ENCODE measurements at places on chromosomes 12 and 14. TPM values are rescaled to one million over a fixed set of nuclear protein-coding genes. Genes with fewer than 3 reads are reported as not detected.

The FLRT2 gene
- total RNA-seq = 50.3 TPM

The FGF23 gene
- not detected for total RNA-seq

The CEBPE gene
- not detected for total RNA-seq

The COL2A1 gene
- total RNA-seq = 0.72 TPM

The CIROP gene
- total RNA-seq = not detected

GRCh38 chr14:70265422-70265821 is 76.7 kb upstream of the SLC8A3 start:
- H3K4me1 ChIP-seq = no peaks in the 10 kb centered on the region
- H3K27ac ChIP-seq = no peak overlapping the region
- no peak overlapping the region for H3K4me3 ChIP-seq
- no peaks in the 10 kb centered on the region for H3K36me3 ChIP-seq

DNA sequence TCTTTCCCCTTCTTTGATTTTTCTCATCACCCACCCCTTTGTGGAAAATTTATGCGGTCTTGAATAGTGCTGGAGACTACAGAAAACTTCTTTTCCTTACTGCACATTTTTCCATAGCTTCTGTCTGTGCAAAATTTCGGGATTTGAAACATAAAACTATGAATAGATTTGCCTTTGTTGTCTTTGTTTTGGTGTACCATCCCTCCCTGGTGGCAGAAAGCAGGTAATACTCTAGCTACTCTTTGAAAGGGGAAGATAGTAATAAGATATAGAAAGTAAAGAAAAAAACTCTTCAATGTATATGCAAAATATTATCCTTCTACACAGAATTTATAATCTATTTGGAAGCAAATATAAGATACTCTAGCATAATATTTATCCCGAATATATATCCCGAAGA is 79.1 kb upstream of the LMO3 start:
- H3K4me3 ChIP-seq = no peak overlapping the region
- no peaks in the 10 kb centered on the region for H3K36me3 ChIP-seq

GRCh38 chr14:44339231-44339630 is 167.9 kb downstream of the FSCB start:
- H3K4me3 ChIP-seq = no peak overlapping the region
- H3K27me3 ChIP-seq = no peaks in the 10 kb centered on the region
- H3K27ac ChIP-seq = no peak overlapping the region
- no peaks in the 10 kb centered on the region for H3K4me1 ChIP-seq

GRCh38 chr12:95185072-95185471 is 32.2 kb downstream of the FGD6 start:
- H3K27ac ChIP-seq = no peak overlapping the region
- H3K4me1 ChIP-seq = peaks cover 5% of the 10 kb centered on the region
- no peak overlapping the region for H3K4me3 ChIP-seq
- no peaks in the 10 kb centered on the region for H3K36me3 ChIP-seq
- no peak for DNase-seq

DNA sequence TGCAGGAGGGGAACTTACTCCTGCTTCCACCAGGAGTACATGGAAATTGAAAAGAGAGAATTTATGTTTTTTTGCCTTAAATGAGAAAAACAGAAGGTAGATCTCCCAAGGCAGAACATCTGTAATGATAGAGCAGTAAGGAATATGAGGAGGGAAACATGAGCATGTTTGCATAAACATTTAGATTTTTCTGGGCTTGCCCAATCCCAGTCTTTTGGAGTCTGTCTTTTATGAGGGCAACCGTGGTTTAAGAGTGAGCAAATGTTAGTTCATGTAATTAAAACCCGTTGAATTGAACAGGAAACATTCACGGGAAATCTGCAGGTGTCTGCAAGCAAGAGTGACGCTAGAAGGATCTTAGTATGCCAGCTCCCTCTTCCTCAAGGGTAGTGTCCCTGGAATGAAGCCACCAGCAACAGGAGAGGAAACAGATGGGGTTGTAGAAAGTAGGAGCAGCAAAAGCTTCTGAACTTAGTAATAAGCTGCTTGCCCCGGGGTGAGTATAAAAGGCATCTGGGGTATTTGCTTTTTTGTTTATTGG is 79.3 kb downstream of the ARF6 start:
- H3K4me3 ChIP-seq = no peak overlapping the region
- DNase-seq = no peak

DNA sequence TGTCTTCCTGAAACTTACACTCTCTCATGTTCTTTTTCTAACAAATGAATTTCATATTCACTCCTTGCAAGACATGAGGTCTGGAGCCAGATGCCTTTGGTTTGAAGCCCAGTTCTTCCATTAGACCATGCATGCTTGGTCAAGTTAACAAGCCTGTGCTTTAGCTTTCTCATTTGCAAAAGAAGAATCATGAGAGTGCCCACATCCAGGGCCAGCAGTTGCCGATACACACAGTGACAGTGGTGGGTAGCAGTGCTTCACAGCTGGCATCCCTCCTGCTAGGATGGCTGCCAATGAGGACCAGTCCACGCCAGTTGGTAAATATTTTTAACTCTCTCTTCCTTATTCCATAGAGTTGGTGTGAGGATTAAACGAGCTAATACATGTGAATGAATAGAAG is 163.1 kb downstream of the PHLDA1 start:
- DNase-seq = no peak
- H3K27me3 ChIP-seq = no peaks in the 10 kb centered on the region
- no peaks in the 10 kb centered on the region for H3K36me3 ChIP-seq
- H3K4me3 ChIP-seq = no peak overlapping the region
- no peaks in the 10 kb centered on the region for H3K4me1 ChIP-seq

DNA sequence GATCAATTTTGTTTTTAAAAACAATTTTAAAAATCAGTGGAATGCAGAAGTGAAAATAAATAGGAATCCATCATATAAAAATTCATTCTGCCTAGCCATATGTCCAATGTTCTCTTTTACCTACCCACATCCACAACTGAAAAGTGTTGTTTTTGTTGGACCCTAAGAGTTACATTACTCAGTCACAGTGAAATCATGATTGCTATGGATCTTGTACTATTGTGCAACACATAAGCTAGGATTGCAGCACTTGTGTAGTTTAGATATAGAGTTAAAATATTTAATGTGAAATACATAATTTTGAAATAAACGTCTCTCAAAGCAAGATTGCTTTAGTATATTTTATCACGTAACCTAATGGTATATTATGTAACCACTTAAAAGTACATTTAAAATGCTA is 213.3 kb upstream of the CLEC14A start:
- no peak overlapping the region for H3K4me3 ChIP-seq
- no peaks in the 10 kb centered on the region for H3K4me1 ChIP-seq
- H3K27me3 ChIP-seq = no peaks in the 10 kb centered on the region
- no peak for DNase-seq
- H3K27ac ChIP-seq = no peak overlapping the region
- H3K36me3 ChIP-seq = no peaks in the 10 kb centered on the region

DNA sequence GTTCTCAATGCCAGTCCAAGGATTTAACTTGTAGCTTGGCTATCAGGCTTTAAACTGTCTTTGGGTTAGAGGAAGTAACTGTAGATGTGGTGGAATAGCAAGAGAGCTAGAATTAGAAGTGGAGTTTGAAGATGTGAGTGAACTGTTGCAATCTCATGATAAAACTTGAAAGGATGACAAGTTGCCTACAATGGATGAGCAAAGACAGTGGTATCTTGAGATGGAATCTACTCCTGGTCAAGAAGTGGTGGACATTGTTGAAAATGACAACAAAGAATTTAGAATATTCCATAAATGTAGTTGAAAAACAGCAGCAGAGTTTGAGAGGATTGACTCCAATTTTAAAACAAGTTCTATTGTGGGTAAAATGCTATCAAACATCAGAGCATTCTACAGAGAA is 199.0 kb downstream of the DUSP6 start:
- H3K4me1 ChIP-seq = no peaks in the 10 kb centered on the region
- no peak overlapping the region for H3K4me3 ChIP-seq
- no peaks in the 10 kb centered on the region for H3K27me3 ChIP-seq
- DNase-seq = no peak
- no peaks in the 10 kb centered on the region for H3K36me3 ChIP-seq

- H3K27me3 ChIP-seq = no peaks in the 10 kb centered on the region
- H3K27ac ChIP-seq = no peak overlapping the region
- no peak for DNase-seq
- H3K4me3 ChIP-seq = no peak overlapping the region
- H3K36me3 ChIP-seq = no peaks in the 10 kb centered on the region
- H3K4me1 ChIP-seq = no peaks in the 10 kb centered on the region
Measured at GRCh38 chr12:47400266-47400665, 305.6 kb downstream of the RPAP3 start.

DNA sequence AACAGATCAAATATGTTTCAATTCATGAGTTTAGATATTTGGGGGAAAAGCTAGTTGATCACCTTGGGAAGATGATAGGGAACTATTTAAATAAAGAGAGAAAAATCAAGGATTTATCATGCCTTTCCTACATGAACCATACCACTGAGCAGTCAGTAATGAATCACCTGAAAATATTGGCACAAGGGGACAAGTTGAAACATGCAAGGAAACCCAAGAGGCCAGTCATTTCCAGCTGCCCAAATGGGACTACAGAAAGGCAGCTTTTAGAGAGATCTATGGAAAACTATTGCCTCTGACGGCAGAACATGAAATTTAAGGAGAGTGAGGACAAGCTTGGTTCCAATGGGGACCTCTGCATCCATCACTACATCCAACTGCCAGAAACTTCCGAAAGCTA is 14.1 kb upstream of the ETV6 start:
- no peak overlapping the region for H3K27ac ChIP-seq
- DNase-seq = no peak
- H3K4me1 ChIP-seq = no peaks in the 10 kb centered on the region
- H3K4me3 ChIP-seq = no peak overlapping the region

DNA sequence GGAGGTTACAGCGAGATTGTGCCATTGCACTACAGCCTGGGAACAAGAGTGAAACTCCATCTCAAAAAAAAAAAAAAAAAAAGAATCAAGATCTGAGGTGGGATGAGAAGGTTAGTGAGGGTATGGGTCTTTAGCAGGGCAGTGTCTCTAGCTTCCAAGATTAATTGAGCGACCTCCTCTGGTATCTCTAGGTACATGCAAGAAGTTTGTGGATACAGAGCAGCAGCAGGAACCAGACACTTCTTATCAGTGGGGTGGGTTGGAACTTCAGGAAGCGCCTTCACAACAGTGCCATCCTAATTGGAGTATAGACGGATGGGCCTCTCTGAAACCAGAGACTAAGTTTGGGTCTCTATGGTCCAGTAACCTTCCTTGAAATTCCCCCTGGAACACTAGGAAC is 51.9 kb upstream of the CISTR start:
- H3K27me3 ChIP-seq = no peaks in the 10 kb centered on the region
- no peak for DNase-seq
- no peak overlapping the region for H3K4me3 ChIP-seq

DNA sequence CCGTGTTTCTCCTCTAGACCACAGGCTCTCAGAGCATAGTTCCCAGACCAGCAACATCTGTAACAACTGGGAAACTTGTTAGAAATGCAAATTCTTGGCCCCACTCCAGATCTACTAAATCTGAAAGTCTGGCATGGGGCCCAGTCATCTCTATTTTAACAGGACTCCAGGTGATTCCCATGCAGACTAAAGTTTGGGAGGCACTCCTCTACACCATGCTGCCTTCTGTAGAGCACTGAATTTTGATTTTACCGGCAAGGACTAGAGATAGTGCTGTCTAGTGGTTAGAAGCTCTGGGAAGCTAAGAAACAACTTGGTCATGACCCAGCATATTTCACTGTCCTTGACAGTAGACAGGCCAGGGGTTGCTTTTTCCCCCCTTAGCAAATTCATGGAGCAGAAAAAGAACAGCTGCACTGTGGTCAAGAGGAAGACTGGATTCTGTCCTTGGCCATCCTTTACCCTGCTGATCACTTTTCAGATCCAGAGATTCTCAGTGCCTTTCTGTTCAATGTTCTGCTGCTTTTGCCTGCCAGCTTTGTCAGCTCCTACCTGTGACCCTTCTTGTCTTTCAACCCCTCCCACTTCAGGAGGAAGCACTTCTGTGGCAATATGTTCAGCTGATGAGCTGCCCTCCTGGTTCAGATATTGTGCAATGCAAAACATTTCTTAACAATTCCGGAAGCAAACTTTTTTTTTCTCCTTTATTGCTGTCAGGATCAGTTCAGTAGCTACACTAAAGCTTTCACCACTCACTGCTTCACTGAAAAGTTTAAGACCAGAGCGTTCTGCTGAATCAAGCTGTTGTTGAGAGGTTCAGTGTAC is 133.8 kb upstream of the NUDT4 start:
- no peak overlapping the region for H3K4me3 ChIP-seq
- no peaks in the 10 kb centered on the region for H3K27me3 ChIP-seq
- H3K4me1 ChIP-seq = peaks cover 10% of the 10 kb centered on the region
- no peak overlapping the region for H3K27ac ChIP-seq
- DNase-seq = no peak
- H3K36me3 ChIP-seq = no peaks in the 10 kb centered on the region

DNA sequence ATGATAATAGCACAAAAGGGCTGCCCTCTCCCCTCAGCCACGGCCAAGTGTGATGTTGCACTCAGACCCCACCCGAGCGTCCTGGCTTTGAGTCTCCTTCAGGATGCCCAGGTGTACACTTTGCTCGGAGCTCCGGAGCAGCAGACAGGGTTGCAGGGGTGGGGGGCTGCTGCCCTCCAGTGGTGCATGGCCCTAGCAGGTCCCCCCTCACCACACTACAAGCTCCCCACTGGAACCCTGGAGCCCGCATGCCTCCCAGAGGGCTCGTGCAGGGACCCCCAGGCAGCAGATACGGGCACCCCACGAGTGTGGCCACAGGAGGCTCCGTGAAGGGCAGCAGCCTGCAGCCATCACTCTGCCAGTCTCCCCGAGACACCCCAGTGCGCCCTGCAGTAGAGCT is 69.9 kb upstream of the C14orf180 start:
- H3K27me3 ChIP-seq = no peaks in the 10 kb centered on the region
- no peak overlapping the region for H3K27ac ChIP-seq
- H3K4me1 ChIP-seq = no peaks in the 10 kb centered on the region
- H3K4me3 ChIP-seq = no peak overlapping the region
- DNase-seq = no peak
- no peaks in the 10 kb centered on the region for H3K36me3 ChIP-seq

- no peak for DNase-seq
- no peaks in the 10 kb centered on the region for H3K36me3 ChIP-seq
- no peak overlapping the region for H3K4me3 ChIP-seq
Measured at GRCh38 chr12:43480591-43480990, 71.4 kb downstream of the ADAMTS20 start.
